ENCODE measurements at places on chromosomes 2 and 18. TPM values are rescaled to one million over a fixed set of nuclear protein-coding genes. Genes with fewer than 3 reads are reported as not detected.

DPP10 gene
- 0.05 TPM for total RNA-seq

LOXHD1 gene
- 0.35 TPM for total RNA-seq

GKN1 gene
- not detected for total RNA-seq

DNA sequence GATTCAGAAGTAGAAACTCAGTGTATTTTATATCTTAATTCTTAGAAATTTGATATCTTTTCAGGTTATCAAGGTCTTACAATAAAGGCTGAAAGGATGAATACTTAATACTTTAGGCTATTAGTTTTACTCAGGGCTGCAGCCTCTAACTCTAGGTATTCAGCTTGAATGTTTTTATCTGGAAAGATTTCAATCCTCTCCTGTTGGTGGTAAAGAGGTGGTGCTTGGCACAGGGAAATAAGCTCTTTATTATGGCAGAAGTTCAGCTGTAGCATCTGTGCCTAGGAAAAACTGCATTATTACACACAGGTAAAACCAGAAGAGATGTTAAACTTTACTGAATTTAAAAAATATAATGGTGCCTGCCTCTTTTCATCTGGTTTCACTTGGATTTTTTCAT lies 11.1 kb downstream of the ACVR2A start:
- no peak for DNase-seq

DNA sequence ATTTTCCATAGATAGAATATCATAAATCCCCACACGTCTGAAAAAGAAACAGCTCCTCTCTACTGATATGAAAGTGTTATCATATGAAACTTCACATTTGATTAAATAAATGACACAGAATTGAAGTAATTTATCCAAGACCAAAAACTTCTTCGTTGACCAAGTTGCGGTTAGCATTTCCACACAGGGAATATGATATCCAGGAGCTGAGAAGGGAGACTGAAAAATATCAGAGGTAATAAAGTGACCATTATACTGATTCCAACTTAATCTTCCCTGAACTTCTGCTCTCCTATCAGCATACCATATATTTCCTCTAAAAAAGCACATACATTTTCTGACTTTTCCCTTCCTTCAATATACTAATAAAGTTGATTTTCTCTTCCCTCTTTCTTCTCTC lies 356.2 kb upstream of the CHST9 start:
- DNase-seq, result no peak

- peak; percentile 81 for DNase-seq
These were observed 107.6 kb upstream of the MAP3K20 start for GRCh38 chr2:172968061-172968469.

- no peak for DNase-seq
These were observed 237.8 kb downstream of the WDR7 start for GRCh38 chr18:56888978-56889377.

GRCh38 chr2:31037058-31037457 lies 101.2 kb downstream of the GALNT14 start:
- no peak for DNase-seq

- DNase-seq, result no peak
These were observed 198.7 kb downstream of the BCL11A start for GRCh38 chr2:60354713-60355112.

DNA sequence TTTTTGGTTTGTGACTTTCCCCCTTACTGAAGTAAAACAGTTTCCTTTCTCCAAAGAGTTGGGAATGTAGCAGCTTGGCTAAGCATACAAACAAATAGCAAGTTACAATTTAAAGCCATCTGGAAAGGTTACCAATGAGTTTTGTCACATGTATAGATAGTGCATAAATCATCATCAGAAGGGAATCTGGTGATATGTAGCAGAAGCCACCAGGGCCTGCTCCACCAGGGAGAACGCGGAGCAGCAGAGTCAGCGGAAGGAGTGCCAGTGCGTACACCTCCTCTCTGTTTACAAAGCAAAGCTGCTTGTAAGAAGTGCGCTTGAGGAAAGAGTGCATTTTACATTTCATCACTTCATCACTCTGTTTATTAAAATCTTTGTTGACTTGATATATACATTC lies 240.1 kb downstream of the FAM210A start:
- DNase-seq, result no peak

DNA sequence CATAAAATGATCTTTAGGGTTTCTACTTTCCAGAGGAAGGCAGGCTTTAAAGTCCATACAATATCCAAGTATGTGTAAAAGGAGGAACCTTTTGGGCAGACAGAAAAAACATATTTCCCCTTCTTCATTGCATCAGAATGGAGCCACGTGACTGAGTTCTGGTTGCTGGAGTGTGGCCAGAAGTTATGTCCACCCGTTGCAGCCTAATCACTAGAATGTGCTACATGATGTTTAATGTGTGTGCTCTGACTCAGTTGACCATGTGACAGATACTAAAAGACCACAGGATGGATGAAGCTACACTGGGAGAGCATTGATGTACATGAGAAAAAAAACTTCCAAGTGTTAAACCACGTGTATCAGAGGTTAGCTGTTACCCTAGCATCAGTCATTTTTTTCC lies 460.9 kb downstream of the RIT2 start:
- no peak for DNase-seq

DNA sequence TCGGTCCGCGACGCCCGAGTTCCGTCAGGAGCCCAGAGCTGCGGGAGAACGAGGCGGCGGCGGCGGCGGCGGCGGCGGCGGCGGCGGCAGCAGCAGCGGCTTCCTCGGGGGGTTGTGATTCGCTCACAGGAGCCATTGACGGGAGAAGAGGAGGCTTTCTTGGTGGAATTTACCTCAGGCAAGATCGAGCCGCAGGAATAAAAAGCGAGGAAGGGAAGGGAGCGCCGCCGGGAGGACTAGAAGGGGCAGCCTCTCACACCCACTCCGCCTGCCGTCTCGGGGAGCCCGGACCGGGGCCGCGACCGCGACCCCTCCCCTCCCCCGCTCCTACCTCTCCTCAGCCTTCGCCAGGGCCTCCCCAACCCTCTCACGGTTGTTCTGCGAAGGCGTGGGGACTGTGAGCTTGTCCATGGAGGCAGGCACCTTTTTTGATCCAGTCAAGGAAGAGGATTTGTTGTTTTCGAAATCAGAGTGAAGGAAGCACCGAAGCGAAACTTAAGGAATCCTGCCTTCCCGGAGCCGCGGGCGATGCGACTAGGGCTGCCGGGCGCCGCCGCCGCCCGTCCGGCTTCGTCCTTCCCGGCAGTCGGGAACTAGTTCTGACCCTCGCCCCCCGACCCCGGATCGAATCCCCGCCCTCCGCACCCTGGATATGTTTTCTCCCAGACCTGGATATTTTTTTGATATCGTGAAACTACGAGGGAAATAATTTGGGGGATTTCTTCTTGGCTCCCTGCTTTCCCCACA lies 506 bp downstream of the BMPR2 start:
- DNase-seq, result no peak

DNA sequence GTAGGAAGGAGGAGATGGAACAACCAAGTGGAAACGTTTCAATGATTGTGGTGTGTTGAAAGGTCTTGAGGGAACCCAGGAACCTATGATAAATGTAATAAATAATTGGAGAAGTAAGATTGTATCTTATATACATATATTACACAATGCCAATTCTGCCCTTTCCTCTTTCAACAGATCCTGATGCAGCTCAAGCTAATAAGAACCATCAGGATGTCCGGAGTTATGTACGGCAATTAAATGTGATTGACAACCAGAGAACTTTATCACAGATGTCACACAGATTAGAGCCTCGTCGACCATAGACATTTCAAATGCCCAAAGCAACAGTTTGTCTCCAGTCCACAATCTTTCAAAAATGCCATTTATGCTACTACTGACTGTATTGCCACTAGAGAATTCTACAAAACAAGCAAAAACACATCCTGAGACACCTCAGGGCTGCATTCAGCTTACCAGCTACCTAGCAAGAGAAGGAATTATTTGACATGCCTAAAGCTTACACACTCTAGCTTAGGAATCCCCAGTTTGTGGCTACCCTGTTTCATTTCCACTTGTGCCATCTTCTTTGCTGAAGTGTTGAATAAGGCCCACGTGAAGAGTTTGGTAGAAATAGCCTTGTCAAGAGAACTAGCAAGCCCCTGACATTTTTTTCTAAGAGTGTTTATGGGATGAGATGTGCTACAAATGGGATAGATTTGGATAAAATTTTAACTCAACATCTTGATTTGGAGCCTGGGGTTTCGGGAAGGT lies 24.0 kb upstream of the MAP3K20 start:
- DNase-seq, result no peak
